ENCODE measurements at places on chromosomes 2 and 18. TPM values are rescaled to one million over a fixed set of nuclear protein-coding genes. Genes with fewer than 3 reads are reported as not detected.

DNA sequence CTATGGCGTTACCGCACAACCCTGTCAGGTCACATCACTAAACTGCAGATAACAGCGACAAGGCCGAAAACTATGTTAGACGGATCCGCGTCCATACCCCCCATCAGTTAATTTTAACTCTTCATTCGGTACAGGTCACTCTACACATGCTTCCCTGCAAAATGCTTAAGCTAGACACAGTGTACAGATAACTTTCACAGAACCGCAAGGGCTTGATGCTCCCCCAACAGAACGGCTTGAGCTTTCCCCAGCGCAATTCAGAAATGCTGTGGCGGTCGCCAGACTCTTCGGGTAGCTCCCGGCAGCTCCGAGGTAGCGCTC lies 283 bp upstream of the RBBP8 start:
- no peak for DNase-seq

DNA sequence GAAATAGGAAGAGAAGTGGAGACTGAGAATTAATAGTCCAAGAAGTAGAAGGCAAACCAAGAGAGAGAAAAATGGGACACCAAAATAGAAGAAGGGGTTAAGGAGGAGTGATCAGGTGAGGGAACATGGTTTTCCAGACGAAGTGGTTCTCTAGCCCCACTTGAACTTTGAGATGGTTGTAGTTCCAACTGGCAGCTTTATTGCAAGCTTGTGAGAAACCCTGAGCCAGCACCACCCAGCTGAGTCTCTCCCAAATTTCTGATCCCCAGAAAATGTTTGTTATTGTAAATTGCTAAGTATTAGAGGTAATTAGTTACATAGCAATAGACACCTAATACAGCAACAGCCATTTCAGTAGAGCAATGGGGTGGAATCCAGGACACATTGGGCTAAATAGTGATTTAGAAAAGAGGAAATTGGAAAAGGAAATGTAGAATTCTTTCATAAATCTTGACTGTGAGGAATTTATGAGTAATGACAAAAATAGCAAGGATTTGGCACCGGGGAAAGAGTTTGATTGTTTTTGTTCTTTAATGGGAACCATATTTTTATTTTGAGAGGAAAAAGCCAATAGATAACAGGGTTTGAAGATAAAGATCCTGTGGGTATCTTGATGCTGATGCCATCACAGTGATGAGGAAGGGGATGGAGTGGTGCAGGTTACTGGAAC lies 62.1 kb upstream of the XDH start:
- no peak for DNase-seq

SMC6 gene
- 38.6 TPM for total RNA-seq

GRCh38 chr18:62660691-62661090 lies 54.6 kb upstream of the PHLPP1 start:
- DNase-seq: peak; percentile 35

GRCh38 chr2:11234309-11234708 lies 79.0 kb downstream of the SLC66A3 start:
- peak; percentile 10 for DNase-seq

DNA sequence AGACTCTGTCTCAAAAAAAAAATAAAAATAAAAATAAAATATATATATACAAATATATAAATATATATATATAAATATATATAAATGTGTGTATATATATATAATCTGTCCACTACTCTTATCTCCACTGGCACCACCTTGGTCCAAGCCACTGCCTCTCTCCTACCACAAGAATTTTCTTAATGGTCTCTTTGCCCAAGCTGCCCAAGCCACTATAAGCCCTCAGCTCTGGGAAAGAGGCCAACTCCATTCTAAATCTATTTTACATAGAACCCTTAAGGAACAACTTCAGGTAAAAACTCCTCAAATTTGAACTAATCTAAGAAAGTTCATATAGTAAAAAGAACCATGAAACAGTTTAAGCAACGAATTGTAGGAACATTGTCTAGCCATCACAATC lies 45.6 kb upstream of the GREB1L start:
- DNase-seq: no peak

NT5DC4 gene
- not detected for total RNA-seq

- no peak for DNase-seq
These were observed 80.3 kb downstream of the FTCDNL1 start for GRCh38 chr2:199770716-199771115.

- peak; percentile 3 for DNase-seq
These were observed 8.9 kb downstream of the MAPRE2 start for GRCh38 chr18:35050028-35050546.

DNA sequence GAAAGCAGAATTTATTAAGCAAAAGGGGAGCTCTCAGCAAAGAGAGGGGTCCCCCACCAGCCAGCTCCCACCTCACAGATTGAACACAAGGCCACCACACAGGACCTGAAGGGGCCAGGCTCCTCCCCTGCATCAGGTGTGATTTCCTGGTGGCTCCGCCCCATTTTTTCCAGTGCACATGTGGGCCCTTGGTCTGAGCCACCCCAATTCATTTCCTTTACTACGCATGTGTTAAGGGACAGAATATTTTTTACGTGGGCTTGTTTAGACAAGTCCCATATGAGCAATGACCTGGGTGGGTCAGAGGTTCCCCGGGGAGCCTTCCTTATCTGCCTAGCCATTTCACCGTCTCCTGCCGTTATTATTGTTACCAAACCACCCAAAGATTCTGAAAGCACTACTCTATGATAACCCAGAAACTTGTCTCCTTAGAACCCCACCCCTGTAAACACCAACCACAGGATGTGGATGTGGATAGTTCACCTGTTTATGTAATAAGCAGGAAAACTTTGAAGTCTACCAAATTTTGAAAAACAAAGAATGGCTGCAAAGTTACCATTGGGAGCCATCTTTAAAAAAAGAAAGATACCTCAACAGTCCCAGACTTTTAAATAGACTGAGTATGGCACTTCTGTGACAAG lies 191.7 kb downstream of the CD226 start:
- DNase-seq: no peak

GRCh38 chr2:214066862-214067261 lies 344.0 kb upstream of the VWC2L start:
- no peak for DNase-seq
